Suppressor macrophage (primary cell): ENCODE measurements at places on chromosomes 2 and 18.

- DNase-seq = no peak
Observed at GRCh38 chr18:8684577-8684976, 20.8 kb upstream of the MTCL1 start.

DNA sequence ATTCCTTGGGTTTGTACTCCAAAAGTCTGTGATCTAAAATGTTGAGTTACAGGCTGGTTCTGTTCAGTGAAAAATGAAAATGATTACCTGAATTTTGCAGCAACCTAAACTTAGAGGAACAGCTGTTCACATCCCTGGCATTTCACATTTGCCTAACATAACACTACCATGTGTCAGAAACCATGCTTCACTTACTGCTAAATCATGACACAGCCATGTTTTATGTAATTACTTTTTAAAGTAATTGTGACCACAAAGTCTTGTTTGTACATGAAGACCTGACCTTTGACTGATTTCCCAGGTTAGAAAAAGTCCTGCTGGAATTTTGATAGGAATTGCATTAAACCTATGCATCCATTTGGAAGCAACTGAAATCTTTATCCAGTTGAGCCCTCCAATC, 79.1 kb downstream of the FAM168B start:
- no peak for DNase-seq

- peak; percentile 75 for DNase-seq
Observed at GRCh38 chr2:73284296-73285158, at the start of gene FBXO41. FBXO41 (minus strand) TSS chr2:73284478; CDS start chr2:73269630, 14,848 bp downstream.

- no peak for DNase-seq
Observed at GRCh38 chr2:162919111-162919510, 80.5 kb upstream of the KCNH7 start.

DNA sequence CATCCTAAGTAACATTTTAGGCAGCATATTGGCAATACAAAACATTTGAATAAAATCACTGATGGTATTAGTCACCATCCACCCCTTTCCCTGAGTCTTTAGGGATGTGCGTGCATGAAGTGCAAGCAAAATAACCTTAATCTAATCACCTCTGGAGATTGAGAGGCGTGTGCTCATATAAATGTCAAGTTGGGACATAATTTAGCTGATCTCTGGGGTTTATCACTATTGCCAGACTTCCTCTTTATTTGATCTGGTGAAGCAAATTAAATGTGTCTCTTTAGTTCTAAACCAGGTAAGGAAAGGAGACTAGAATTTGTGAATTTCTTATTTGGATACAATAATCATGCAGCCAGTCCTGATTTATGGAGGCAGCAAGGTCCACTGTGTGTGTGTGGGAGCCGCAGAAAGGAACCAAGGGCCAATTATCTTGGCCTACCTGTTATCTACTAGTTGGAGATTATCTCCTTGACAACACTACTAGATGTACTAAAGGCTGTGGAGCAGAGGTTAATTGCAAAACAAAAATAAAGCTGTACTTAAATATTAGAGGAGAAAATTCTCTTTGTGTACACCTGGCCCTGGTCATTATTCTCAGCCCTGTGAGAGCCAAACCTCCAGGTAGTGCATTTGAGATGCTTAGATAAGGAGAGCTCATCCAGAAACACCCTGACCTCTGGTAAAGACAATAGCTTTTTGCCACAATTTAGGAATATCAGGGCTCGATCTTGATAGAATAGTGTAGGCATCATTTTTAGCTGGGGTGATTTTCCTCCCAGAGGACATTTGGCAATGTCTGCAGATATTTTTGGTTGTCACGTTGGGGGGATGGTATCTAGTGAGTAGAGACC, 78.2 kb downstream of the HRH4 start:
- no peak for DNase-seq

DNA sequence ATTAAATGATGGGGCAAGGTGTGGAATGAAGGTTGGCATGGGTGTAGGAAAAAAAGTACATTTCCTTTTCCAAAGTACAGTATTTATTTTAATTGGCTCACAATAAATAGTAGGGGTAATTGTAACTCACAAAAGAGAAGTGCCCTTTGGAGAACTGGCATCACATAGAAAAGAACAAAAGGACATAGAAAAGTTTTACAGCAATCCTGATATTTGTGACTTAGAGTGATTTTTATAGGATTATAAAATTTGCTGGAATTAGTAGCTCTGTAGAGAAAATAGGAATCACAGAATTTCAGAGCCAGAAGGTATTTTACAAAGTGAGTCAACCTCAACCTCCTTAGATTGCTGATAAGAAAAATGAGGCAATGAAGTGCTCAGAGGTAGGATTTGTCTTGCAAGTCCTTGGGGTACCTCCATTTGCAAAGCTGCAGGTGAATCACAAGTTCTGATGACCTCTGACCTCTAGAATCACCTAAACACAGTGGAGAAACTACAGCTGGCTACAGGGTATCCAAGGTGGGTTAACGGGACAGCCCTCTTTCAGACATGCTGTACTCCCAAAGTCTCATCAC, 133.6 kb downstream of the SOCS6 start:
- DNase-seq = no peak

GRCh38 chr2:223613017-223613950, 11.1 kb upstream of the SCG2 start:
- peak; percentile 5 for DNase-seq

DNA sequence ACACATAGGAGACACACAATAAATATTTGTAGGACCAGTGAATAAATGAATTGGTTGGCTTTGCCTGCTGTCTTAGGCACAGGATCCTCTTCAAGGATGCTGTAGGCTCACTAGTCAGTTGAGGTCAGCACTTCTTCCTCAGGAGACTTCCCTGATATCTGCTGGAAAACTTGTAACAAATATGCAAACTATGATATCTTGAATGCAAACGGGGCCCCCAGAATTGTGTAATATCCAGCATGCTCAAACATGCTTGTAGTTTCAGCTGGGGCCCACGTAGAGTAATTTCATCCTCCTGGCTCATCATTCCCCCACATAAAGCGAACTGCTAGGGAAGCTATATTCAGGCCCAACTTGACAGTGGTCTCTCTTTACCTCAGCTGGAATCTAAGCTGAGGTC, 43.6 kb downstream of the POLE4 start:
- no peak for DNase-seq

DNA sequence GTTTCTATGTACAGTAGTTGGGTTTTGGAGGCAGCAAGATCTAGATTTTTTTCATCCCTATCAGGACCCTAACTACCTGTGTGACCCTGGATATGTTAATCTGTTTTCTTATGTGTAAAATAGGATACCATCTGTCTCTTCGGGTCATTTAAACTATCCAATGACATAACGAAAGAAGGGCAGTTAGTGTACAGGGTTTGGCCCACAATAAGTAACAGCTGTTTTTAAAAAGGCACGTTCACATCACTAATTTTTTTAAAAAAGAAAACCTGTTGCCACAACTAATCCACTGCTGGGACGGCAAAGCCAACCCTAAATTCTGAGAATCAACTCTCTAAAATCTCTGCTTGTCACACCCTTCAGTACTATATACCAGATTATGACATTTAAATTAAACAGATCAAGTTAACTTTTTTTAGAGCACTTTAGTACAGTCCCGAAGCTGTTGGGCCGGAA, 869 bp downstream of the USP40 start:
- no peak for DNase-seq

DNA sequence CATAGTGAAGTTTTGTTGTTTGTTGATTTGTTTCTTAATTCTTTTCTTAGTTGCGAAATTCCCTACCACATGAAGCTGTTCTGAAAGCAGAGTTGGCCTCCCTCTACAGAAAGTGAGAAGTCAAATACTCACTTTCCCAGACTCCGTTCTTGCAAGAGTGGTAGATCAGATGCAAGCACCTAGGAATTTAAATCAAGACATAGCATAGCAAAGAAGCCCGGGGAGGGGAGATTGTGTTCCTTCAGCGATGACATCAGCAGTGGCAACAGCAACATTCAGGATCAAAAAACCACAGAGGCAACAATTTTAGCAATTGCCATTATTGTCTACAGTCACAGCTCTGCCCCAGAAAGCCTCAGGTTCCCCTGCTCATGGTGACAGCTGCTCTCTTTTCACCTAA, 580.0 kb downstream of the RNF144A start:
- peak; percentile 17 for DNase-seq

DNA sequence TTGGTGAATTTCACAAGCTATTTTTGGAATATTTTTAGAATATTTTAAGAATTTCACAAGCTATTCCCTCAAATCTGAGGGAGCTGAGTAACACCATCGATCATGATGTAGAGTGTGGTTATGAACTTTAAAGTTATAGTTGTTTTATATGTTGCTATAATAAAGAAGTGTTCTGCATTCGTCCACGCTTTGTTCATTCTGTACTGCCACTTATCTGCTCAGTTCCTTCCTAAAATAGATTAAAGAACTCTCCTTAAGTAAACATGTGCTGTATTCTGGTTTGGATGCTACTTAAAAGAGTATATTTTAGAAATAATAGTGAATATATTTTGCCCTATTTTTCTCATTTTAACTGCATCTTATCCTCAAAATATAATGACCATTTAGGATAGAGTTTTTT, 15.9 kb downstream of the TYMS start:
- no peak for DNase-seq

GRCh38 chr18:13433685-13434084, 215.1 kb downstream of the LDLRAD4 start:
- no peak for DNase-seq

- no peak for DNase-seq
Observed at GRCh38 chr2:186995092-186995491, 146.1 kb upstream of the ZSWIM2 start.

- DNase-seq = no peak
Observed at GRCh38 chr2:176769499-176770370, 442.9 kb upstream of the HNRNPA3 start.

GRCh38 chr18:76905821-76906220, 83.5 kb downstream of the ZNF236 start:
- no peak for DNase-seq
